ENCODE measurements at places on chromosomes 12 and 14.
A peak's percentile ranks its signal among the peaks of the same experiment; 100 is the strongest.

DNA sequence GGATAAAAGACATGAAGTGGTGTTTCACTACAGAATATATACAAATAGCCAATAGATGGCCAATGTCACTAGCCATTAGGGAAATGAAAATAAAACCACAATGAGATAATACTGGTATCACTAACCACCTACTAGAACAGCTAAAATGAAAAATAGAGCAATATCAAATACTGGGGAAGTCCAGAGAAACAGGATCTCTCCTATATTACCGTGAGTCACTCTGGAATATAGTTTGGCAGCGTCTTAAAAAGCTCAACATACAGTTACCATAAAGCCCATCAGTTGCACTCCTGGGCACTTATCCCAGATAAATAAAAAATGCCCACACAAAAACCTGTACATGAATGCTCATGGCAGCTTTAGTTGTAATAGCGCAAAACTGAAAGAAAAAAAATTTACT is 101.7 kb downstream of the TMTC1 start:
- DNase-seq, result no peak

DNA sequence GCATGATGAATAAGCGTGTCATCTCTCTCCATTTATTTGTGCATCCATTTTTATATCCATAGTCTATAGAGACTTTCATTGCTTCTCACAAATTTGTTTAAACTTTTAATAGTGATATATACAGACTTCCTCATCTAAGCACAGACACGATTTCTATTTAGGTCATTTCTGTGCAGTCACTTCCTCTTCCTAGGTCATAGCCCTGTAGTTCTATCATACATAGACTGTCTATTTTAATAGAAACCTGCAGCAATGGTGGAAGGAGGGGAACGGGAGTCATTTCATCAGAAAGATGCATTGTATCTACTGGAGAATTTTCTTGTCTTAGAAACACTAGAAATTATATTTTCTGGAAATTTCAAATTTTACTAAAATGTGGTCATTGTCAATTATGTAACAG is 133.4 kb upstream of the FGD4 start:
- no peak for DNase-seq

DNA sequence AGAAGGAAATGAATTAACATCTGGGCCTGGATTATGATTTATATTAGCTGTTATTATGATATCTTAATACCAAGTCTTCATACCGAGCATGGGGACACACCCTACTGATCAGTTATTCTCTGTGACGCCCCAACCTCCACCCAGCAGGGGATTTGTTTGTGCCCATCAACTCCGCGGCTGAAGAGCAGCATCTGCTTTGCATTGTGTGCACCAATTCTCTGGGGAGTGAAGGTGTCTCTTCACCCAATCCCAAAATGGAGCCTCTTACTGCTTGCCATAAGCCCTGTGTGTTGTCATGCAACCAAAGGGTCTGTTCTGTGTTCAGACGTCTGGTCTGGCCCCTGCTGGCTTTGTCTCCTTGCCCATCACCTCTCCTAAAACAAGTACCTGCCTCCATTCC is 25.4 kb downstream of the DHRS2 start:
- no peak for DNase-seq

DNA sequence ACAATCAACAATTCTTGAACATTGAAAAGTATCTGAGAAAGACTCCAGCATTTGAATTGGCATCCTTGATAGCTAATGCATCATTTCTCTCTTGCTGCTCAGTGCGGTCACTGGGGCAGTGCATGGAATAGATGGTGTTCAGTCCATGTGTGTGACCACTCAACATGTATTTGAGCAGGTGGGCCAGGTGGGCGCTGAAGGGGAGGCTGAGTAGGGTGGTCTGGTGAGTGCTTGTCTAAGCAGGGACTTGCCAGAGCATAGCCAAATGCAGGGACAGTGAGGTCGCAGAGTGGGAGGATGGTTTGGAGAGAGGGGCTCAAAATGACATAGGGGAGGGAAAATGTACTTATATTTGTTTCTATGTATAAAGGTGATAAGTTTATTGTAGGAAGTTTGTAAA is 409.0 kb downstream of the TMEM121 start:
- DNase-seq, result no peak

GRCh38 chr12:51970904-51971646 is 19.6 kb downstream of the ACVR1B start:
- DNase-seq, result peak; percentile 33

DNA sequence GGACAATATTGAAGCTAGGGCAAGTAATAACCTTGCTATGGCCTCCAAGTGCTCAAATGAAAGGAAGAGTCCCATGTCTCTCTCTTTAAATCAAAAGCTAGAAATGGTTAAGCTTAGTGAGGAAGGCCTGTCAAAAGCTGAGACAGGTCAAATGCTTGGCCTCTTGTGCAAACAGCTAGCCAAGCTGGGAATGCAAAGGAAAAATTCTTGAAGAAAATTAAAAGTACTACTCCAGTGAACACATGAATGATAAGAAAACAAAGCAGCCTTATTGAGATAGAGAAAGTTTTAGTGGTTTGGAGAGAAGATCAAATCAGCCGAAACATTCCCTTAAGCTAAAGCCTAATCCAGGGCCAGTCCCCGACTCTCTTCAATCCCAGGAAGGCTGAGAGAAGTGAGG is 84.1 kb upstream of the PLEKHA5 start:
- no peak for DNase-seq

- no peak for DNase-seq
Observed at GRCh38 chr14:62957562-62957961, 87.7 kb downstream of the KCNH5 start.

DNA sequence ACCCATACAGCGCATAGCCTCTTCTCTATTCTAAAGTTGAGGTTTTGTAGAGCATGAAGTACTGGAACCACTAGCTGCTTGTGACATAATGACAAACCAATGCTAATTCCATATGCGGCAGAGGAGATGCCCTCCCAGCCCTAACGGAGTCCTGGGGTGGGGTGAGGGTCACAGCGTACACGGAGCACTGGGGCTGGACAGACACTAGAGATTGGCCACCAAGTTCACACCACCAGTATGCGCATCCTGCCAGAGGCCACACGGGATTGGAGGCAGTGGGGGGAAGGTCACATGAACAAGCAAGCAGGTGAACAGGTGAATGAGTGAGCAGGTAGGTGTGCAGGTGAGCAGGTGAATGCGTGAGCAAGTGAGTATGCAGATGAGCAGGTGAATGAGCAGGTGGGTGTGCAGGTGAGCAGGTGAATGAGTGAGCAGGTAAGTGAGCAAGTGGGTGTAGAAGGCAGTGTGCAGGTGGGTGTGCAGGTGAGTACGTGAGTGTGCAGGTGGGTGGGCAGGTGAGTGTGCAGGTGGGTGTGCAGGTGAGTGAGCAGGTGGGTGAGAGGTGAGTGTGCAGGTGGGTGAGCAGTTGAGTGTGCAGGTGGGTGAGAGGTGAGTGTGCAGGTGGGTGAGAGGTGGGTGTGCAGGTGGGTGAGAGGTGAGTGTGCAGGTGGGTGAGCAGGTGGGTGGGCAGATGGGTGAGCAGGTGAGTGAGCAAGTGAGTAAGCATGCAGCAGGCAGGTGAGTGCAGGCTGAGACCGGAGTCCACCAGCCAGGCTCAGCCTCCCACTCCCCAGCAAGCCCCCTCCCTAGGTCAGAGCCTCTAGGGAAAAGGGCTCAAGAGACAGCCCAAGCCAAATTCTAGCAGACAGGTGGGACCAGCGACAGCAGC is 52.7 kb downstream of the CCDC85C start:
- no peak for DNase-seq

DNA sequence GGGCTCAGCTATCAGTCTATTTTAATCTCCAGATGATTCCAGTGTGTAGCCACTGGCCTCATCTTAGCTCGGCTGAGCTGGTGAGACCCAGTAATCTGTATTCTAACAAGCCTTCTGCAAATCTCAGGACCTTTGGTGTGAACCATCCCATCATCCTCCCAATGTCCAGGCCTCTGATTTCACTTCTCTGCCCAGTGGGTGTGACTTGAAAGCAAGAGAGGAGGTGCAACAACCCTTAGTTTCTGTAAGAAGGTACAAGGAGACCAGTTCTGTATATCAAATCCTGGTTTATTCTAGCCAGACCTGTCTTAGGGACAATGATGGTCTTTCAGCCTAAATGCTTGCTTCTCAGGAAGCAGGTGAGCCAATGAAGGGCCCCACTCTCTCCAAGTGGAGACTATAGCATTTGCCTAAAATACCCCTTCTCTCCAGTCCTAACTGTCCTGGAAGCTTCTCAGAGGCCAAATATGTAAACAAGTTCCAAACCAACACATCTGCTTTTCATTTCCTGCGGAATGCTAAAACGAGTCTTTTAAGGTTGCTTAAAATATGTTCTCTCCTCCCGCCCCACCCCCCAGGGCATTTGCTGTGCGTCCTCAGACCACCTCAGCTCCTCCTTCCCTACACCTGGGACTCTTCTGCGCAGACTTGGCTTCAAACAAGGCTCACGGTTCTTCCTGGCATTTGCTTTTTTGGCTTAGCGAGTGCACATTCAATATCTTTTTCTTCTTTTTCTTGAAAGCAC is 78.4 kb upstream of the FUT8 start:
- DNase-seq, result no peak

DNA sequence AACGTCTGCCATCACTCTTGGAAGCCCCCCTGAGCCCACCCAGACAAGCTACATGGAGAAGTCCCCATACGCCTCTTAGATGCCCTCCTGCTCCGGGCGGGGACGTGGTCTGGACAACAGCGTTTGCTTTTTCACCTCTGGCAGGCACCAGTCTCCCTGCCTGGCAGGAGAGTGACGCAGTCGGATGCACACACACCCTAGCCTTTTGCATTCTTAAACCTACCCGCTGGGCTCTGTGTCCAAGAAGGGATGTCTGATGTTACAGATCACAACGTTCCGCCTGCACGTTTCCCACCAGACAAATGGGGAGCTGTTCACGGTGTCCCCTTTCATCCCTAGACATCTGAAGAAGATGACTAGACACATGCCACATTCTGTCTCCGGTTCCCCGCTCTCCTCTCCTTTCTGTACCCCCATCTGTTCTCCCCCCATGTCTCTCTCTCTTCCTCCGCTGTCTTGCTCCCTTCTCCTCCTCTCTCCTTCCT is 100.2 kb downstream of the RIMBP2 start:
- no peak for DNase-seq

GRCh38 chr12:15322164-15323061 is at the start of gene PTPRO:
Gene PTPRO (plus strand): TSS chr12:15322508.
- DNase-seq, result no peak

DNA sequence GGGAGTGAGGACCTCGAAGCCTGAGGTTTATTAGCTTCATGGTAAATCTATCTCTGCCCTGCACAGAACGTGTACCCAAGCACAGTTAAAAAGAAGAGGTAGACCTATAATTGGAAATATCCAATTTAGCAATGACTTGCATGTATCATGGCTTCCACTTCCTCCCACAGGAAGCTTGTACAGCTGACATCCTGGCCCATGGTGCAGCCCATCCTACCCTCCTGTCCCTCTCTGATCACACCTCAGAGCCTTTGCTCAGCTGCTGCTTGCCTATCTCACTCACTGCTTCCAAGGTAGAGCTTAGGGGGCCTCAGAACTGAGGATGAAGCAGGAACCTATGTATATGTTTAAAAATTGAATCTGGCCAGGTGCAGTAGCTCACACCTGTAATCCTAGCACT is 4.3 kb upstream of the BCDIN3D start:
- DNase-seq, result no peak

DNA sequence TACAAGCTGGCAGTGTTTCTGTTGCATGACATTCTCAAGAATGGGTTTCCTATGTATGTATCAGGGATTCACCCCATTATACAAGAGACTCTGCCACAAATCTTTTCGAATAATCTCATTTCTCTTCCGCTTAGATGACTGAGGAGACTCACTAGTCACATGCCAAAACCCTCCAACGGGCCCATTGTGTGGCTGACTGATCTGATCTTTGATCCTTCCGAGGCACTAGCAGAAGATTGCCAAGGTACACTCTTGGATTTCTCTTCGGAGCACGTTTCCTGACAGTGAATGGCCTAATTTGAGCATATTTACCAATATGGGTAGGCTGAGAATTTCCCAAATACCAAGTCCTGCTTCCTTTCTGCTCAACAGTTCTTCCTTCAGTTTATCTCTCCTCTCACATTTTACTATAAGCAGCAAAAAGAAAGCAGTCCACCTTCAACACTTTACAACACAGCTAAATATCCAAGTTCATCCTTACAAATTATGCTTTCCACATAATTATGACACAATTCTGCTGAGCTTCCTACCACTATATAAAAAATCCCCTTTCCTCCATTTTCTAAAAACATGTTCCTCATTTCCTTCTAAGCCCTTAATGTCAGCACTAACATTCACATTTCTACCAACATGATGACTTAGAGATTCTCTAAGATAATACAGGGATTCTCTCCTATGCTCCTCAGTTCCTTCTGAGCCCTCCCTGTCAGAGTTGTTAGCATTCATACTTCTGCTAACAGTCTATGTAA is 11.0 kb downstream of the PRPH start:
- no peak for DNase-seq

GRCh38 chr12:46983959-46984841 is 95.2 kb upstream of the PCED1B start:
- DNase-seq, result peak; percentile 2

DNA sequence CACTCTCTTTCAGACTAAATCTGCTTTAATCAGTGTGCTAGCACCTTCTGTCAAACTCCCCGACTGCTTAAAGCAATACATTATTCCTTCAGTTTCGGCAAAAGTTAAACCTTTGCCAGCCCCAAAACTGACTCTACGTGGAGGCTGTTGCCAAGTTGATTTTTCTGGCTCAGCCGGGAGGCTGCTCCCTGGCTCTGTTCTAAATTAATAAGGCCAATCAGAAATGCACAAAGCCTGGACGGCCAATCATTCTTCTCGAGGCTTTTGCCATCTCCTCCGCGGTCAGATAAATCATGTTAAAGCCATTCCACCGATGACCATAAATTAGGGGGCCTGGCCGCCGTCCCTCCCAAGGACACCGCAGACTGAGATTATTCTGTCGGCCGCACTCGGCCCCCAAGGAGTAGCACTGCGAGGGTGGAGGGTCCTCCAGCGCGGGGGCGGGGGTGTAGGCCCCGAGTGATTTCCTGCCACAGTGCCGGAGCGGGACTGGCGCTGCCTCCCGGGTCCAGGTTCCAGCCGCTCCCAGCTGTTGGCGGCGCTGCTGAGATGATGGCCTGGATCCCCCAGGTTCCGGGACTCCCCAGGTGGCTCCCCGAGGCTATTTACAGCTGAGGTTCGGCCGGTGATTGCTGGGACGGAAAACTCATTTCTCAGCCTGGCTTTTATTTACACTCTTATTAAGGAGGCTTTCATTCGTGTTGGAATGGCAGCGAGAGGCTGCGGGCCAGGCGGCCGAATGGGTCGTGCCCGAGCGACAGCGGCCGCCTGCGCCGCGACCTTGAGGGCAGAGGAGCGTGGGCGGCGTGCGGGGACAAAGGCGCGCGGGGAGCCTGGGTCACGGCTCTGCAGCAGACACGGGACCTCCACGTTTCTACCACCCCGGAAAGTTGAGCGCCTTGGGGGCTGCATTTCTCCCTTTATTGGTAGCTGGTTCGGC is 165.1 kb downstream of the MON2 start:
- no peak for DNase-seq

- DNase-seq, result no peak
Observed at GRCh38 chr12:93448796-93449195, 7.0 kb upstream of the UBE2N start.

GRCh38 chr12:69672195-69672594 is 26.9 kb downstream of the BEST3 start:
- no peak for DNase-seq
